ENCODE measurements at places on chromosomes 13 and 19. TPM values are rescaled to one million over a fixed set of nuclear protein-coding genes. Genes with fewer than 3 reads are reported as not detected.

FAM124A gene
- polyA plus RNA-seq = 1.4 TPM

PAK4 gene
- polyA plus RNA-seq = 84.2 TPM

GNG8 gene
- polyA plus RNA-seq = not detected

DNA sequence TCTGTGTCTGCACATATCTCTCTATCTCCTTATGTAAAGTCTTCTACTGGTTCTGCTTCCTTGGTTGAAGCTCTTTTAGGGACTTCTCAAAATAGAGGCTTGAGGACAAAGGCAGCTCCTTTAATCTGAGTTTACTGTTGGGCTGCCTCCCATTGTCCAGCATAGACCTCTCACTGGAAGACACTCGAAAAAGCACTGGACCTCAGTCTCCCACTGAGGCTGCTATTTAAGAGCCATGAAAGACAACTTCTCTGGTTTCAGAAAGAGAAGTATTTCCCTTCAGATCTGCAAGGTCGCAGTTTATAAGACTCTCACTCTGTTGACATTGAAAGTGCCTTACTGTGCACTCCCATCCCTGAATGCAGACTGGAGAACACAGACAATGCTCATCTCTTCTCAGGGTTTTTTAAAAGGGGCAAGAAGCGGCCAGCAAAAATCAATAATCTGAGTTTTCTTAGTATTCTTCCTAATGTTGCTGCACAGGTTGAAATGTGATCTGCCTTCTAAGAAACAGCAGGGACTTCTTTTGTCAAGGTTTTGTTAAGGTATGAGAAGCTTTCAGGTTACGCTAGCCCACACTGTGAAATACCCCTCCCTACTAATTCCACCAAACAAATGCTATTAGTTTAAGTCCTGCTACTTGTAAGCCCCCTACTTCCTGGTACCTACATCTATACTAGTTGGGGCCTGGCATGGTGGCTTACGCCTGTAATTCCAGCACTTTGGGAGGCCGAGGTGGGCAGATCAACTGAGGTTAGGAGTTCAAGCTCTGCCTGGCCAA is 450.0 kb upstream of the SLC10A2 start:
- no peak for DNase-seq

- DNase-seq = peak; percentile 24
These were observed 22.3 kb downstream of the KCTD4 start for GRCh38 chr13:45178349-45179162.

GRCh38 chr19:8897106-8897505 is 64.9 kb downstream of the MBD3L1 start:
- no peak for DNase-seq

- DNase-seq = no peak
These were observed 9.6 kb downstream of the CIC start for GRCh38 chr19:42278452-42279154.

- no peak for DNase-seq
These were observed 947 bp downstream of the PCP2 start for GRCh38 chr19:7632340-7633203.

DNA sequence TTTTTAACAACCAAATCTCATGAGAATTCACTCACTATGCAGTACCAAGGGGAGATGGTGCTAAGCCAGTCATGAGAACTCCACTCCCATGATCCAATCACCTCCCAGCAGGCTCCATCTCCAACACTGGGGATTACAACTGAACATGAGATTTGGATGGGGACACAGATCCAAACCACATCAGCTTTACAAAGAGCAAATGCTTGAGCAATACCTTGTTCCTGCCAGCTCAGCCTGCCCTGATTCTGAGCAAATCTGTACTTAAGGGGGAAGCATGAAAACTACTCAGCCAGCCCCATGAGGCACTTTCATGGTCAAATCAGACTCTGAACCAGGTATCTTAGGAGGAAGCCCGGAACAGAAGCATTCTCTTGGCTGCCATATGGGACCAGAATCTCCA is 259.9 kb downstream of the TBC1D4 start:
- DNase-seq = no peak

DNA sequence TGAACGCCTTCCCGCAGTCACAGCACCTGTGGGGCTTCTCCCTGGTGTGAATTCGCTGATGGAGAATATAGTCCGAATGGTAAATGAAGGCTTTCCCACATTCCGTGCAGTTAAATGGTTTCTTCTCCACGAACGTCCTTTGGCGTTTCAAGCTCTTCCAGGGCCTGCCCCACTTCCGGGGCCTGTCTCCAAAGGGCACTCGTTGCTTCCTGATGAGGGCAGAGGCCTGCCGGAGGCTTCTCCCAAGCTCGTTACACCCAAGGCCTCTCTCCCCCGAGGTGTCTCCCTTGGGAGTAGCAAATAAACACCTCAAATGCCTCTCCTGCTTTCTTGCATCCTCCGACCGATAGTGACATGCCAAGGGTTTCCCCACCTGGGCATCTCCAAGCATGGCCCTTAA is 34.3 kb downstream of the ZNF473 start:
- no peak for DNase-seq

GRCh38 chr19:3983936-3984583 is 1.2 kb downstream of the EEF2 start:
- no peak for DNase-seq

- DNase-seq = peak; percentile 33
These were observed 75.2 kb upstream of the UBL3 start for GRCh38 chr13:29925457-29926097.
